ENCODE measurements at places on chromosomes 7 and 10.

GRCh38 chr10:6669269-6669859 lies 89.3 kb upstream of the PRKCQ start:
- DNase-seq = peak; percentile 77

DNA sequence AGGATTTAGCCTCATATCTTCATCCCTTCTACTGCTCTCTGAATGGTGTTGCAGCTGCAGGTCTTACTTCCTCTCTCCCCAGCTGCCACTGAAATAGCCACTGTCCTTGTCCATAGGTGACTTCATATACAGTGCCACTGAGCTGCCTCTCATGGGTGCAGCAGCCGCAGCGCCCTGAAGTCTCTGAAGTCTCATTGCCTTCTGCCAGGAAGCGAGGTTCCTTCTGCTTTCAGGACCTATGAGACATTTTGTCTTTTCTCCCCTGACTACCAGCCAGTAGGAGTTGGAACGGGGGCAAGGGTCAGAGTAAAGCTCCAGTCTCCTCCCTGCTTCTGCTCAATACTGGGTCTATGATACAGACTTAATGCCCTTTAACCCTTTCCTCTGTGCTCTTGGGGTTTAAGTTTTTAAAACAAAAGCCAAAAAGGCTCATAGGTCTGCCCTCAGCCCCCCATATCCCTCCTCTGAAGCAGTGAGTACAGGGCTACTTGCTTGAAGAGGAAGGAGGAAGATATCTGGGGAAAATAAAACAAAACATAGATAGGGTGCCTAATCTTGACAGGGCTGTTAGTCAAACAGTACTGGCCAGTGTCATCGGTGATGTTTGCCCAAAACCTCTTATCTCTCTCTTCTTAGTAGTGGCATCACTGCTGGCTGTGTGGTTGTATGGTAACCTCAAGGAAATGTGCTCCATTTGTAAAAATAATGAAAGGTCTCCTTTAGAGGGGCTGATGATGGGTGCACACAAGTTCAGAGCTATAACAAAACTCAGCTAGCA lies 7.1 kb downstream of the PLCE1 start:
- DNase-seq = no peak

GRCh38 chr10:71326464-71326881 lies 7.4 kb downstream of the SLC29A3 start:
- DNase-seq = no peak

DNA sequence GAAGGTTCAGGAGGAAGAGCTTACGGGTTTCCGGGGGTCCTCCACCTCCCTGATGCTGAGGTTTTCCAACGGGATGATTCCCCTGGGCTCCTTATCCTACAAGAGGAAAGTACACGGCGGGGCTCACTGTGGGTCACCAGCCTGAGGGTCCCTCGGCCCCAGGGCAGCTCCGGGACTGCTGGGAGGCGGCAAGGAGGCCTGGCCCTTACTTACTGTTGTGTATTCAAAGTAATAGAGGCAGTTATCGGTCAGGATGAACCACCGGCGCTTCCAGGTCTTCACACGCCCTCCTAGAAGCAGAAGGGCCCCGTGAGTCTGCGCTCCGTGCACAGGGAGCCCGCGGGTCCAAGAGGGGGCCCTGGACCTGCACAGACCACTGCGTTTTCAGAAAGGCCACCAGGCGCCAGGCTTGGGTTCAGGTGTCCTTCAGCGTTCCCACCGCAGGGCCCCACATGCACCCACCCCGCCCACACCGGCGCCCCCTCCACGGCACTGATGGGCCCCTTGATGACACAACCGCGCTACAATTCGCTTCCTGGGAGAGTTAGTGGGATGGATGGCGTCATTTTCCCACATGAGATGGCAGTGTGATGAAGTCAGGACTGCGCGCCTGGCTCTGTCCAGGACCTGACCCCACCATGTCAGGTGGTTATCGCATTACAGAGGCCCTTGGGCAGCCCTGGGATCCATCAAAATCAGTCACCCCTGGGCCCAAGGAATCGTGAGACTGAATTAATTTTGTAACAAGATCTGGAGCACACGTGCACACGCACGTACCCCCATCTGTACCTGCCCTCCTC lies 106.7 kb downstream of the CYTH3 start:
- no peak for DNase-seq

DNA sequence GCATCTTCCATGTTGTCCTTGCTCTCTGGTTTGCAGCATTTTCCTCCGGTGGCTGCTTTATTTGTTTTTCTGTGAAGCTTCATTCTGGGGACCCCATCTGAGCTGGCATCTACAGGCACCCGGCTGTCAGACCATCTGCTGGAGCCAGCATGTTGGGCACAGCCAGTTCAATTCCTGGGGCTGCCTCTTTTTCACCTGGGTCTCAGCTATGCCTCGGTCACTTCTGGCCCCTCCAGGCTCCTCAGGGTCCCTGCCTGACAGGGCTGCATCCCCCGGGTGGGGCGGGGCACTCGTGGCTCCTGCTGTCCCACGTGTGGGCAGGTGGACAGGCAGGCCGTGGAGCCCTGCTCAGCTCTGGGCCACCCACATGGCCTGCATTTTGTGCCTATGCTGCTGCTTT lies 8.1 kb downstream of the SCART1 start:
- no peak for DNase-seq

Data from astrocyte of the hippocampus (primary cell).